Tongue (tissue), 3 donors: ENCODE measurements at places on chromosomes 5 and 9. TPM values are rescaled to one million over a fixed set of nuclear protein-coding genes. Genes with fewer than 3 reads are reported as not detected.

NOXA1 gene
- total RNA-seq: 1.2 TPM

SHISAL2B gene
- not detected for total RNA-seq

GRCh38 chr9:89576404-89576839 lies 28.4 kb upstream of the GADD45G start:
- DNase-seq: peak; percentile 66

GRCh38 chr5:132981288-132981687 lies 17.9 kb upstream of the AFF4 start:
- no peak for DNase-seq

- DNase-seq: peak; percentile 34
These were observed 11.6 kb upstream of the IL12B start for GRCh38 chr5:159341906-159342310.

GRCh38 chr5:141771031-141771430 lies 89.0 kb upstream of the ARAP3 start:
- no peak for DNase-seq

- no peak for DNase-seq
These were observed 168.1 kb downstream of the EFNA5 start for GRCh38 chr5:107502676-107503060.

DNA sequence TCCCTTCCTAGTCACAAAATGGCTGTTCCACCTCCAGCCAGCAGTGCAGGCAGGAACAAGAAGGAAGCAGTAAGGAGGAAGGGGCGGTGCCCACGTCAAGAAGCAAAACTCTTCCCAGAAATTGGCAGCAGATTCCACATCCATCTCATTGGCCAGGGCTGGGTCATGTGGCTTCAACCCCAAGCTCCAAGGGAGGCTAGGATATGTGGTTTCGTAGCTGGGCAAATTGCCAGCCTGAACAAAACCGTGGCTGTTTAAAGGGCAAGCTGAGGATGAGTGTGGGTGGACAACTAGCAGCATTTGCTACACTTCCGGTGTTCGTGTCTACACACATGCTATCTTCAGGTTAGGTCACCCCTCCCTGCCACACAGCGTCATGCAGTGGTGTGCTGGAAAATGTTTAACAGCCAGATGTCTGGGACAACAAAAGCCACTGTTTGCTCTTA lies 92.1 kb upstream of the MAP1B start:
- DNase-seq: peak; percentile 31

GRCh38 chr9:127397646-127398274 lies 791 bp downstream of the SLC2A8 start:
- DNase-seq: peak; percentile 67

GRCh38 chr5:148484651-148485050 lies 100.9 kb downstream of the FBXO38 start:
- DNase-seq: no peak
